ENCODE measurements at places on chromosomes 1 and 21. TPM values are rescaled to one million over a fixed set of nuclear protein-coding genes. Genes with fewer than 3 reads are reported as not detected.

MOV10 gene
- total RNA-seq: 10.5 TPM

DNA sequence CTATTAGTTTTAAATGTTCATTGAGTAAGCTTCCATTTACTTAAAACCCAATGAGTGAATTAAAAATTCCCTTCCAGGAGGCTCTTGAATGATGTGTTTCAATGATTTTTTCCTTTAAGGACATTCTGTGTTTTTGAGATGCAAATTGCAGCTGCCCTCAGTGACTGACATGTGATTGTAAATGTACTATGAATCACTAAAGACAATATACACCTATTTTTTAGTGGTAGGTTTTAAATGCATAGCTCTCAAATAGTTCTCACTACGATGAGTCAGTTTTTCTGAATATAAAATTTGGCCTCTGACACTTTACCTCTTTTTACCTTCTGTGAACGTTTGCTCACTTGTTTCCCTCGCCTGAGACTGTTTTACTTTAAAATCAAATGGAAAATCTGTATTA lies 204.7 kb downstream of the BARHL2 start:
- DNase-seq: no peak
- no peaks in the 10 kb centered on the region for H3K27me3 ChIP-seq
- H3K4me3 ChIP-seq: no peak overlapping the region
- no peak overlapping the region for H3K27ac ChIP-seq
- no peaks in the 10 kb centered on the region for H3K36me3 ChIP-seq

- H3K27me3 ChIP-seq: no peaks in the 10 kb centered on the region
- no peaks in the 10 kb centered on the region for H3K36me3 ChIP-seq
- no peaks in the 10 kb centered on the region for H3K4me1 ChIP-seq
- no peak overlapping the region for H3K4me3 ChIP-seq
Observed at GRCh38 chr21:43832648-43833047, 32.4 kb upstream of the AGPAT3 start.

DNA sequence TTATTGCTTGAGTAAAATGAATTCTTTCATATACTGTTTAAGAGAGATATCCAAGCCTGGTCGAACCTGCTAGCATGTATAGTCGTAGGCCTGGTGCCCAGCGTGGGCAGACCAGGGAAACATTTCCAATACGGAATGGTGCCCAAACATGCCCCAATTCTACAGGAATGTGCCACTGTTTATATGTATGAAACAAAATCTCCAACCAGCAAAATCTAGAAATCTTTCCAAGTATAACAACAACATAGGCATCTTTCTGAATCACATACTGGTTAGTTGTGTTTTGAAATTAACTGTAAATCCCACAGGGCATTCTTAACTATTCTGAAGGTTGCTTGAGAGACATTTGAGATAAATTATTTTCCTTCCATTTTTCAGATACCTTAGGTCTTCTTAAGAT lies 17.0 kb upstream of the ABCD3 start:
- H3K4me3 ChIP-seq: no peak overlapping the region
- H3K27ac ChIP-seq: no peak overlapping the region
- DNase-seq: no peak

DNA sequence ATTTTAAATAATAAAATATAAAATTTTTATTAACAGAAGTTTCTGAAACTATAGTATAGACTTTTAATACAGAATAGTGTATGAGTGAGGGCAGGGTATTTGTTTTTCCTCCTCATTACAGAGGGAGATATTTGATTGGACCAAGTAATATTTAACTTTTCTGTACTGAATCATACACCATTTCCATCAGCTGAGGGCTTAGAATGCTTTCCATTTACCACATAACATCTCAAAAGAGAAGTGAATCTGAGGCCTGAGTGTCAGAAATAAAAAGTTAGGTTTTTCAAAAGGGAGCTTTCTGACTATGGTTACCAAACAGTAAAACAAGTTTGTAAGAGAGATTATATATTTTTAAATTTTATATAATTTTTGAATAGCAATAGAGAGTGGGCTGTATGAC lies 29.5 kb downstream of the TLCD4 start:
- DNase-seq: no peak
- no peaks in the 10 kb centered on the region for H3K4me1 ChIP-seq
- no peaks in the 10 kb centered on the region for H3K27me3 ChIP-seq
- peaks cover 5% of the 10 kb centered on the region for H3K36me3 ChIP-seq

DNA sequence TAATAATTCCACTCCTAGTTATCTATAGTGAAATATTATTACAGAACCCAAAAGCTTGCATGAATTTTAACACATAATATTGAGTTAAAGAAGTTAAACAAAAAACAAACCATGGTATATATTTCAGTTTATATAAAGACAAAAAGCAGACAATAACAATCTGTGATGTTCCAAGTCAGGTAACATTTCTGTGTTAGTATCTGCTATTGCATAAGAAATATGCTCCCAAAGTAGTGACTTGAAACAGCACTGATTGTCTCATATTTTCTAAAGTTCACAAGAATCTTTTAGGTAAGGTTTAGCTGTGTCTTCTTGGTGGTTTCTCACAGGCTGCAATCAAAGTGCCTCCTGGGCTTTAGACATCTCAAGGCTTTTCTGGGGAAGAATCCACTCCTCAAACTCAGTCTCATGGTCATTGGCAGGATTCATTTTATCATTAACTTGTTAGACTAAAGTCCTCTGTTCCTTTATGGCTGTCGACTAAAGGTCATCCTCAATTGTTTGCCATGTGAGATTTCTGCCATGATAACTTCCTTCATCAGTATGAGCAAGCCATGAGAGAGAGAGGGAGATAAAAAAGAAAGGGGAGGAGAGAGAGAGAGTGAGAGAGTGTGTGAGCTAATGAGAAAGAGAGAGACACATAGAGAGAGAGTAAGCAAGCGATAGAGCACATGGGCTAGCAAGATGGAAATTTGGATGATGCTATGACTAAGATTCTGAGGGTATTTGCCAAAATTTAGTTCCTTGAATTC lies 19.9 kb downstream of the GBP1 start:
- no peak overlapping the region for H3K27ac ChIP-seq
- no peak overlapping the region for H3K4me3 ChIP-seq
- no peaks in the 10 kb centered on the region for H3K36me3 ChIP-seq
- no peaks in the 10 kb centered on the region for H3K4me1 ChIP-seq
- no peak for DNase-seq

DNA sequence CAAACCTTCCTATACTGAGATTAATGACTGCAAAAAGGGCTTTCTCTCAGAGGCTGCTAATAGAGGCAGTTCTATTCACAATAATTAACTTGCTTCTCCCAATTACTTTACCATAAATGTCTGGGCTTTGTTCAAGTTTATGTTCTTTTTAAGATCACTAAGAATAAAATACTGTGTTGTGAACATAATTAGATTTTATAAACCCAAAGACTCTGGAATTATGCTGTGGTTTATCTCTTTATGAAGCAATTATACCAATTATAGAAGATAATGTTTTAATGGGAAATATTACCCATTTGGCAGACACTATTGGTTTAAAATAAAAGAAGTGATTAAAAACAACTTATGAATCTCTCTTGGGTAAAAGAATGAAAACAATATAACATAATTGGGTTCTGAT lies 43.5 kb upstream of the IL12RB2 start:
- DNase-seq: no peak
- H3K27me3 ChIP-seq: no peaks in the 10 kb centered on the region
- no peaks in the 10 kb centered on the region for H3K4me1 ChIP-seq
- H3K27ac ChIP-seq: no peak overlapping the region

MYBPHL gene
- 62.2 TPM for total RNA-seq

DNA sequence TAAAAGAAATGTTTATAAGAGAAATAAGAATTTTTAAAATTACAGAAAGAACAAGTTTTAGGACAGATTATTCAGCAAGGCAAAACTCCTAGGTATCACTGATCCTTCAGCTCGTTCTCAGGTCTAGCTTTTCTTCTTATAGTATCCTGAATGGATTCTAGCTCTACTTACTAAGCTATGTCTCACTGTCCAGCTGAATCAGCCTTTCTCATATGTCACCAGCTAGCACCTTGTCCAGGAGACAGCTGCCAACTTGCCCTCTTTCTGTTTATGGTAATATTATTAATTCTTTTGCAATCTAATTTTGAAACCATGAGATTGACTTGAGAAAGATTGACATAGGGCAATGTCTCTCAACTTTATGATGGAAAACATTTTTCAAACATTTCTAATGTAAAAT lies 159.9 kb downstream of the LYPLAL1 start:
- no peak overlapping the region for H3K27ac ChIP-seq
- H3K36me3 ChIP-seq: no peaks in the 10 kb centered on the region
- H3K4me3 ChIP-seq: no peak overlapping the region
- H3K4me1 ChIP-seq: no peaks in the 10 kb centered on the region

- peaks cover 33% of the 10 kb centered on the region for H3K4me1 ChIP-seq
- no peaks in the 10 kb centered on the region for H3K27me3 ChIP-seq
- DNase-seq: no peak
- H3K27ac ChIP-seq: no peak within 1 kb of the TSS
- H3K4me3 ChIP-seq: no peak within 1 kb of the TSS
Observed at GRCh38 chr1:109539676-109540075, at the start of gene GPR61. Gene GPR61 (plus strand): TSS chr1:109539872. CDS start chr1:109543023, 3,151 bp downstream.

GRCh38 chr1:18495635-18496034 lies 14.9 kb downstream of the KLHDC7A start:
- no peaks in the 10 kb centered on the region for H3K27me3 ChIP-seq
- no peaks in the 10 kb centered on the region for H3K4me1 ChIP-seq
- H3K4me3 ChIP-seq: no peak overlapping the region
- no peak for DNase-seq
- no peaks in the 10 kb centered on the region for H3K36me3 ChIP-seq

All from right atrium auricular region (tissue), 2 donors.